ENCODE measurements at places on chromosomes 5 and 9.

- no peak for DNase-seq
Observed at GRCh38 chr9:127525401-127526188, 74.3 kb downstream of the LRSAM1 start.

DNA sequence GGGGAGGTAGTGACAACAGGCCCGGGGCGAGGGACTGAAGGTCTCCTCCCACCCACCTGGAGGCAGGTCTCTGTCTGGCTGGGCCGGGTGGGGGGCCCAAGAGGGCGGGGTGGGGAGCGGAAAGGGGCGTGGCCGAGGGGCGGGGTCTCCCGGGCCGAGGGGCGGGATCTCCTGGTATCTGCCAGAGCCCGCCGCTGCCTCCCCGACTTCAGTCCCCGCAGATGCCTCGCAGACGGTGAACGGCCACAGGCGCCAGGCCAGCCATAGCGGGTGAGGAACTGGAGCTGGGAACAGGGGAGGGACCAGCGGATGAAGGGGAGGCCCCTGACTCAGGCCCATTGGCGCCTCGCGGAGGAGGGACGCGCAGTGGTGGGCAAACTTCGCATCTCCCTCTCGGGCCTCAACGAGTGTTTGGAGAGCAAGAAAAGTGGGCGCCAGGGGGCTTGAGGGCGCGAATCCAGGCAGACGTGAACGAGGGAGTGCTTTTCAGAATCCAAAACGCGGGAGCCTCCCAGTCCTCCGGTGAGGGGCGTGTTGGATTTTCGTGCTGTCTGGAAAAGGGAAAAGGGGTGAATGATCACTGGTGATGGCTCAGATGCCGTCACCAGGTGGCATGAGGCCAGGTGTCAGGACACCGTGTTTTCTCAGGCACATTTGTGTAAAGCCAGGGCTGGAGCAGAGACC is at the start of gene ADGRD2:
Gene ADGRD2, plus strand, starts transcription at position 211 of the 684 bp plus-strand sequence. CDS start 1,216 bp downstream, outside the sequence.
- DNase-seq: no peak

DNA sequence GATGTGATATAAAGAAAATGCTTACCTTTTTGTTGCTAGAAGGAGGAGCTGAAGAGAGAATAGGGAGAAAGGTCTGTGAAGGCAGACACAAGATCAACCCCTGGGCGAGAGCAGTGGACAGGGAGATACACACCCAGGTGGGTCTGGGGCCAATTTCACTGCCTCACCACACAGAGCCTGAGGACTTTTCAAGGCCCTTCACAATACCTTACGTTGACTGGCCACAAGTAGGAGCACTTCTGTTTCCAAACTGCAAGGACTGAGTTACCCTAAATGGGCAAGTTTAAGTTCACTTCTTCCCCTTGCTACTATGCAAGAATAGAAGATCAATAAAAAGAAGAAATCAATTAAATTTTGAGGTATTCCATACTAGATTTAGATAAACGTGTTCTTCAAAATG is 174.5 kb upstream of the SLC12A2 start:
- DNase-seq: no peak

- DNase-seq: no peak
Observed at GRCh38 chr5:171975262-171975876, 31.1 kb downstream of the FBXW11 start.

- DNase-seq: no peak
Observed at GRCh38 chr5:11385251-11385900, 518.9 kb downstream of the CTNND2 start.

DNA sequence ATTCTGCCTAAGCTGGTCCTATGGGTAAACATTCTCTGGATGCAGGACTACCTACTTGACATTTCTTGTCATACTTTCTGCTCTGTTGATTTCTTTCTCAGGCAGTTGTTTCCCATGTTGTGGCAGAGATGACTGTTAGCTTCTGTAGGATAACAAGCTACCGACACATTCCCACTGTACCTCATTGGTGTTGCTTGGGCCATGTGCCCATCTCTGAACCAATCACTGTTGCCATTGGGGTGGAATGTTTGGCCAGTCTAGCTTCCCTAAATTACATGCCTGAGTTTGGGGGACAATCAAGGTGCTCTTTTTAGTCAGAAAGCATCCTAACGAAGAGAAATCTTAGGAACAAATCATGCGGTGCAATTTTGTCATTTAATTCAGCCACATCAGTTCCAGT is 212.0 kb downstream of the KDM4C start:
- DNase-seq: no peak

DNA sequence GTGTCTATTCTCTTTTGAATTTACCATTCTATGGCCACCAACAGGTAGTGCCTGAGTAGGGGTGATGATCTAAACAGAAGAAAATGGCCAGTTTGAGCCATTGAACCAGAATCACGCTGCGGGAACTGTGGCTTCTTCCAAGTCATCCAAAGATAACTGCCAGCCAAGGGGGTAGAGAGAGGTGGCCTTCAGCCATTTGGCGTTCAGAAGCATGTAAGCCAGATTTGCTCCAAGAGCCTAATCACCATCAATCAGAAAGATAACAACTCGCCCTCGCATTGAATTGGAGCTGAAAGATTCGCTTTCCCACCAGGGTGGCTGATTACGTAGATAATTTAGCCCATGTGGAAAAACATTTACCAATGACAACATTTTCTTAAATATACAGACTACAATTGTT is 1302.7 kb upstream of the DMAC1 start:
- no peak for DNase-seq

- DNase-seq: peak; percentile 81
Observed at GRCh38 chr5:77086368-77086688, 757 bp downstream of the ZBED3 start.

DNA sequence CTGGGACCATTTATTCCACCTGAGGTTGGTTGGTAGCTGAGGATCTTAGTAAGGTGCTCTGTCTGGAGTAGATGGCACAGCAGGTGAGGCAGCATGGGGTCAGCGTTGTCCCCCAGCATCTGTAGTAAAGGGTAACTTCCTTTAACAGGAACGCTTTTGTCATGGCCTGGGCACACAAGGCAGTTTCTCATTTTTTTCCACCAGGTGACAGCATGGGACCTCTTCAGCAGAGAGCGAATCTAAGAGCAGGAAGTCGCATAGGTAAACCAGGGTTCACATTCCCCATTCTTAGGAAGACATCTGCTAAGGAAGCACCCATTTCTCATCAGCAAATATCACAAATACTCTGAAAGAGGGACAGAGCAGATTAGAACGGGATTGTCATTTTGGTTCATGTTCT is 56.5 kb downstream of the GPR107 start:
- DNase-seq: no peak

GRCh38 chr9:127818574-127818973 is 15.9 kb downstream of the FPGS start:
- DNase-seq: no peak

- no peak for DNase-seq
Observed at GRCh38 chr5:145470396-145470979, 364.7 kb downstream of the PRELID2 start.

- no peak for DNase-seq
Observed at GRCh38 chr5:151676719-151677118, 10.0 kb downstream of the SPARC start.

DNA sequence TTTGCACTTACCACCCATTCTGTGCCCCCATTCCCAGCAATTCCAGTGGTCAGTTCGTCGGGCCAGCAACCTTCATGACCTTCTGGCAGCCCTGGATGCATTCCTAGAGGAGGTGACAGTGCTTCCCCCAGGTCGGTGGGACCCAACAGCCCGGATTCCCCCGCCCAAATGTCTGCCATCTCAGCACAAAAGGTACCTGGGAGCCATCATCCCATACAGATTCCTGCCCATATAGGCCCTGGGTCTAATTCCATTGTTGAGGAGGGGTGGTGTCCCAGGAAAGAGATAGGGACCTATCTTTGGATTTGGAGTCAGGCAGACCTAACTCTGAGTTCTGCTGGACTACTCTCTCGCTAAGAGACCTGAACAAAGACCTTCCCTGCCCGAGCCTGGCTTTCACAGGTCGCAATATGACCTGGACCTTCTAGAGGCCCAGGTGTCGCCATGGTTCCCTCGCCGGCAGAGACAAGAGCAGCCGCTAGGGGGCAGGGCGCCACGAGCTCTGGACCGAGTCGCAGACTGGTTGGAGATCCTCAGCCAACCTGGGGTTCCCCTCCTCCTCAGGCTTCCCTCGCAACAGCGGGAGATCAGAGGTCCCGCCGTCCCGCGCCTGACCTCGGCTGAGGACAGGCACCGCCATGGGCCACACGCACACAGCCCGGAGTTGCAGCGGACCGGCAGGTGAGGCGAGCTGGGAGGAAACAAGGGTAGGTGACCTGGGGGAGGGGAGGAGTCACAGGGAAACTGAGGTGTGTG is 3.1 kb downstream of the SLC4A9 start:
- peak; percentile 41 for DNase-seq

DNA sequence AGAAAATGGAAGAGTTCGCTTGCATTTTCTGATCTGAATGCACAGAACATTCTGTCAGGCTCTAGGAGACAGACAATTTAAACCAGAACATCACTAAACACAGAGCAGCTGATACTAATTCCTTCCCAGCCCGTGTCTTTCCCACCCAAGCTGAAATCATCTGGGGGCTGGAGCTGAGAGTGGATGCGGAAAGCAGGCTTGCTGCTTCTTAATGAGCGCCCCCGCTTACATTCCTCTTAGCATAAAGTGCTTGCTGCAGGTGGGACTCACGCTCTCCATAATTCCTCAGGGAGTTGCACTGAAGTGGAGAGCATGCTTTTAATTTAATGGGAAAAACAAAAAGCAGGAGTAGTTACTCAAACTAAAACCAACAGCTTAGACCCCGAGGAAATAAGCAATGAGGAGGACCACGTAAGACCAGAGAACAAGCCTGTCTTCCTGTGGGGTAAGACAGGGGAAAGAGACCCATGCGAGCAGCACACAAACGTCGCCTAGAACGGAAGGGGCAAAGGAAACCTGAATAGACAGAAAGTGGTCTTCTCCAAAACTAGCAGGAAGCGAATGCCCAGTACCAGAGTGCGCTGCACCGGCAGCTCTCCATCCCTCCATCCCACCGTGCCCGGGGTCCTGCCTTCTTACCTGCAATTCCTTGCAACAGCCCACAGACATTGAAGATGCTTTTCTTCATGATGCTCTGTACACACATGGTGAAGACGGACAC is 139.3 kb downstream of the LHFPL2 start:
- no peak for DNase-seq

- no peak for DNase-seq
Observed at GRCh38 chr5:61115968-61116367, 46.3 kb downstream of the SMIM15 start.

DNA sequence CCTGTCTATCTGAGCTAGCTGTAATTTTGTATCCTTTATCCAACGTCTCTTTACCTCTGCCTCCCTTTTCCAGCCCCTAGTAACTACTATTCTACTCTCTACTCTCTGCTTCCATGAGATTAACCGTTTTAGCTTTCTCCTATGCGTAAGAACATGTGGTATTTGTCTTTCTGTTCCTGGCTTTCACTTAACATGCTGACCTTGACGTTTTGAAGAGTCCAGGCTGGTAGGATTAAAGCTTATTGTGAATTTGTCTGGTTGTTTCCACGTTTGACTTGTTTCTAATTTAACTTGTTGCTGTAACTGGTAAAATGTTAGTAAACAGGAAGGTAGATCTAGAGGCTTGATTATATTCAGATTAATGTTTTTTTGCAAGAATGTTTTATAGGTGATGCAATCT is 385.3 kb downstream of the PSAT1 start:
- DNase-seq: peak; percentile 36

- no peak for DNase-seq
Observed at GRCh38 chr5:73454379-73455036, 5.9 kb upstream of the FOXD1 start.

DNA sequence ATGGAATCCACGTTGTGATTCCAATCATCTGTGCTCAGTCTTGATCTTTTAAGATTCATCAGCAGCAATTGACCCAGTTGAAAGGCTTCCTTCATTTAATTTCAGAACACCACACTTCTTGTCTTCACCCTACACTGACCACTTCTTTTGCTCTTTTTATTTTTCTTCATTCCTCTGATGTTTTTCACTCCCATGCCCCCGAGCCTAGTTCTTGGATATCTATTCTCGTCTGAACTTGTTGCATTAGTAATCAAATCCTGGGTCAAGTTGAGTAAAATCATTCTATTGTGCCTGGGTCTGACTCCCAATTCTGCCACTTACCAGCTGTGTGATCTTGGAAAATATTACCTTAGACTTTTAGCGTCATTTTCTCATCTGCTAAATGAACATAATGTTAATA is 356.5 kb downstream of the CDH12 start:
- no peak for DNase-seq

- DNase-seq: no peak
Observed at GRCh38 chr9:129013674-129014073, 14.5 kb downstream of the SH3GLB2 start.

GRCh38 chr5:66952153-66952552 is 244.4 kb downstream of the CD180 start:
- no peak for DNase-seq

- no peak for DNase-seq
Observed at GRCh38 chr9:18632632-18633403, 158.9 kb downstream of the ADAMTSL1 start.

DNA sequence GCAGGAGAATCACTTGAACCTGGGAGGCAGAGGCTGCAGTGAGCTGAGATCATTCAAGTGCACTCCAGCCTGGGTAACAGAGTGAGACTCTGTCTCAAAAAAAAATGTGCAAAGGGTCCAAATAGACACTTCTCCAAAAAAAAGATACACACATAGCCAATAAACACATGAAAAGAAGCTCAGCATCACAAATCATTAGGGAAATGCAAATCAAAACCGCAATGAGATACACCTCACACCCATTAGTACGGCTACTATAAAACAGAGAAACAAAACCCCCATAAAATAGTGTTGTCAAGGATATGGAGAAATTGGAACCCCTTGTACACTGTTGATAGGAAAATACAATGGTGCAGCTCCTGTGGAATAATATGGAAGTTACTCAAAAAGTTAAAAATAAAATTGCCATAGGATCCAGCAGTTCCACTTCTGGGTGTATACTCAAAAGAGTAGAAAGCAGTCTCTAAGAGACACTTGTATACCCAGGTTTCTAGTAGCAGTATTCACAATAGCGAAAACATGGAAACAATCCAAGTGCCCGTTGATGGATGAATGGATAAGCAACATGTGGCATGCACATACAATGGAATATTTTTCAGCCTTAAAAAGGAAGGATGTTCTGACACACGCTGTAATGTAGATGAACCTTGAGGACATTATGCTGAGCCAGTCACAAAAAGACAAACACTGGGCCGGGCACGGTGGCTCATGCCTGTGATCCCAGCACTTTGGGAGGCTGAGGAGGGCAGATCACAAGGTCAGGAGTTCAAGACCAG is 57.2 kb upstream of the PPARGC1B start:
- DNase-seq: no peak

GRCh38 chr9:129671065-129671464 is 5.6 kb downstream of the PRRX2 start:
- no peak for DNase-seq

GRCh38 chr5:109945097-109945678 is 255.5 kb downstream of the MAN2A1 start:
- no peak for DNase-seq
